ENCODE measurements at places on chromosomes 12 and 14. TPM values are rescaled to one million over a fixed set of nuclear protein-coding genes. Genes with fewer than 3 reads are reported as not detected.

The TTC6 gene
- total RNA-seq: under 0.01 TPM

The MYL2 gene
- 0.74 TPM for total RNA-seq

The NCKAP5L gene
- total RNA-seq: 18.9 TPM

The IAPP gene
- not detected for total RNA-seq

The TPH2 gene
- total RNA-seq: not detected

The CCNT1 gene
- total RNA-seq: 12.5 TPM

The NEMF gene
- 12.2 TPM for total RNA-seq

The RAB15 gene
- total RNA-seq: 2.2 TPM

The HSPB8 gene
- total RNA-seq: 5.6 TPM

The SOS2 gene
- total RNA-seq: 7.7 TPM

The LRP1-AS gene
- not detected for total RNA-seq

The KLRC4 gene
- total RNA-seq: not detected

The ZNF410 gene
- total RNA-seq: 36.7 TPM

The SPX gene
- 1.2 TPM for total RNA-seq

The PTCSC3 gene
- total RNA-seq: not detected

The CAPZA3 gene
- not detected for total RNA-seq

The CCDC184 gene
- total RNA-seq: 0.34 TPM

The OAS1 gene
- not detected for total RNA-seq

The CGRRF1 gene
- total RNA-seq: 7.6 TPM

The SYNDIG1L gene
- not detected for total RNA-seq

The MMAB gene
- 139 TPM for total RNA-seq

The AP1G2 gene
- 18.6 TPM for total RNA-seq

The DACT1 gene
- total RNA-seq: 1.2 TPM

The C12orf60 gene
- 1.3 TPM for total RNA-seq
